Endothelial cell of umbilical vein (primary cell): ENCODE measurements at places on chromosomes 6 and 20. TPM values are rescaled to one million over a fixed set of nuclear protein-coding genes. Genes with fewer than 3 reads are reported as not detected.

The GHRH gene
- not detected in 2 replicates for polyA plus RNA-seq

DNA sequence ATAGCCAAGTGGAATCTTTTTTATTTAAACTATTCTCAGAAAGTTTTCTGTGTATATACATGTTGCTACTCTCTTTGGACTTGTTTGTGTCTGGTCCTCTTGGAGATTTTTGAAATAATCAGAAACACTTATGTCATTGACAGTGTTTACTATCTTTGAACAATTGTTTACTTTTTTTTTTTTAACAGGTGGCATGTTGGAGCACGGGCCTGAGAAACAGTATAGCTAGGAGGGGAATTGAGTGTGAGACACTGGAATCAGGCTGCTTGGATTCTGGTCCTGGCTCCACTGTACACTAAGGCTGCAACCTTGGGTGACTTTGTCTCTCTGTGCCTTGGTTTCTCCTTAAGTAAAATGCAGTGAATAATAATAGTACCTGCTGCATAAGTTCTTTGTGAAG is 279.6 kb downstream of the PRL start:
- H3K27me3 ChIP-seq: no peaks in the 10 kb centered on the region
- no peak overlapping the region for H3K27ac ChIP-seq
- no peak overlapping the region for H3K4me3 ChIP-seq
- peaks cover 2% of the 10 kb centered on the region for H3K36me3 ChIP-seq
- H3K4me1 ChIP-seq: no peaks in the 10 kb centered on the region
- no peak for DNase-seq

DNA sequence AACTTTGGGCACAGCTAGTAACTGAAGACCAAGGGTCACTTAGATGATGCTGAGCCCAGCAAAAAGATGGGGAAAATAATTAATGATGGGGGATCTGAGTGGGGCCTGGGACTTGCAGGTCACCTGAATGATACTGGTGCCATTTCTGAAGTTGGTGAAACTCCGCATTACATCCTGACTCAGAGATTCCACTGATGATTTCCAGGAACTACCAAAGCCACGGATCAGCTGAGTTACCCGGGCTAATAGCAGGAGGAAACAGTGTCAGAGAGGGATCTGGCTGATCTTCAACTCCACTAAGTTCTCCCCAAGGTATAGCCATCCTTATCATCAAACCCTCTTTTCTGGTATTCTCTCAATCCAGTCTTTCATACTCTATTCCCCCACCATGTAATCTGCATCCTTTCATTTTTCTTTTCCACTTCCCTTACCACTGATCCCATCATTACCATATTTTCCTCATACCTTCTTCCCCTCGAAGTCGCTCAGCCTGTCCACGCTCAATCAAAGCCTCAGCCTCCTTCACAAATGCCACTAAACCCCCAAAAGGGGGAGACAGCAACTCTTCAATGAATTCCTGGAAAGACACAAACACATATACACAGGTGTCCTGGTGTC is 20.2 kb downstream of the VPS52 start:
- no peaks in the 10 kb centered on the region for H3K27me3 ChIP-seq
- no peak for DNase-seq
- H3K27ac ChIP-seq: no peak overlapping the region
- peaks cover 23% of the 10 kb centered on the region for H3K4me1 ChIP-seq
- no peak overlapping the region for H3K4me3 ChIP-seq
- peaks cover 2% of the 10 kb centered on the region for H3K36me3 ChIP-seq

DNA sequence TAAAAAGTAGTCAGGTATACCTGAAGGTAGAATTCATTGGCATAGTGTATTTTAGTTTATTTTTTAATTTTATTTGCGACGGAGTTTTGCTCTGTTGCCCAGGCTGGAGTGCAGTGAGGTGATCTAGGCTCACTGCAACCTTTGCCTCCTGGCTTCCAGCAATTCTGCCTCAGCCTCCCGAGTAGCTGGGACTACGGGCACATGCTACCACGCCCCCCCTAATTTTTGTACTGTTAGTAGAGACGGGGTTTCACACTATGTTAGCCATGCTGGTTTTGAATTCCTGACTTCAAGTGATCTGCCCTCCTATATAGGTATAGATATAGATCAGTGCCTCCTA is 102.8 kb upstream of the PRSS16 start:
- H3K36me3 ChIP-seq: no peaks in the 10 kb centered on the region
- no peak overlapping the region for H3K4me3 ChIP-seq
- H3K4me1 ChIP-seq: peaks cover 9% of the 10 kb centered on the region
- DNase-seq: no peak
- no peak overlapping the region for H3K27ac ChIP-seq

- no peaks in the 10 kb centered on the region for H3K27me3 ChIP-seq
- H3K4me3 ChIP-seq: no peak overlapping the region
- no peaks in the 10 kb centered on the region for H3K4me1 ChIP-seq
- no peaks in the 10 kb centered on the region for H3K36me3 ChIP-seq
- no peak overlapping the region for H3K27ac ChIP-seq
Measured at GRCh38 chr6:23228439-23229024, 659.2 kb downstream of the HDGFL1 start.

DNA sequence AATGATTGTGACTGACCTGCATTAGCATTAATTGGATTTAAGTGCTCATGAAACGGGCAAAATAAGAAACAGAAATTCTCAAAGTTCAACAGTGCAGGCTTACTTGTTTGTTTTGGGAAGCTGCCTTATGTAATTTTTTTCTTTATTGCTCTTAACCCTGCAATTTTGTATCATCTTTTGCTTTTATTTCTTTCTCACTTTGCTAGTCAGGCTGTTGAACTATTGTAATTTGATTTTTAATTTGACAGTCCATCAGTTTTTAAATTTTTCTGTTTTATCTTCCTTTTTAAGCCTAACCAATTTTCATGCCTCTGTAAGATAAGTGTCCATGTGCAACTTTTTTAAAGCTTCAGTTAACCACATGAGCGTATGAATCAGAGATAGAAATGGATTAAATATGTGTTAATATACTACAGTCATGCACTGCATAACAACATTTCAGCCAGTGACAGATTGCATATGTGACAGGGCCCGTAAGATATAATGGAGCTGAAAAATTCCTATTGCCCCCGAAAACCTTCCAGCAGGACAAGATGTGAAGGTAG is 44.6 kb downstream of the PEX7 start:
- no peaks in the 10 kb centered on the region for H3K27me3 ChIP-seq
- no peak overlapping the region for H3K4me3 ChIP-seq
- DNase-seq: no peak
- no peaks in the 10 kb centered on the region for H3K4me1 ChIP-seq

DNA sequence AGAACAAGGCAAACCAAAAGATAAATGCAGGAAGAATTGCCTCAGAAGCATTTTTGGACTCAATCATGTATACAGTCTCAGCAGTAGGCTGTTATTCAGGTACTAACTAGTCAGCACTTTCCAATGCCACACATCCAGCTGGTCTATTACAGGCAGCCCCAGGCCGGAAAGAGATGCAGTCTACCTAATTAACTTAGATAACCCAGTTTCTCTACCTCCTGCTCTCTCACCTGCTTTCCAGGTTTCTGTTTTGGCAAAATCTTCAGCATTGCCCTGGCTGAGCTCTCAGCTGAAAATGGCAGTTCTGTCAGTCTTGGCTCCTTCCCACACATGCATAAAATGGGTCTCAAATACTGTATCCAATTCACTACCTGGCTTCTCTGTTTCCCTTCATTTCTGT is 101.3 kb upstream of the UFL1 start:
- H3K27ac ChIP-seq: no peak overlapping the region
- no peaks in the 10 kb centered on the region for H3K36me3 ChIP-seq
- no peak for DNase-seq
- H3K27me3 ChIP-seq: no peaks in the 10 kb centered on the region

DNA sequence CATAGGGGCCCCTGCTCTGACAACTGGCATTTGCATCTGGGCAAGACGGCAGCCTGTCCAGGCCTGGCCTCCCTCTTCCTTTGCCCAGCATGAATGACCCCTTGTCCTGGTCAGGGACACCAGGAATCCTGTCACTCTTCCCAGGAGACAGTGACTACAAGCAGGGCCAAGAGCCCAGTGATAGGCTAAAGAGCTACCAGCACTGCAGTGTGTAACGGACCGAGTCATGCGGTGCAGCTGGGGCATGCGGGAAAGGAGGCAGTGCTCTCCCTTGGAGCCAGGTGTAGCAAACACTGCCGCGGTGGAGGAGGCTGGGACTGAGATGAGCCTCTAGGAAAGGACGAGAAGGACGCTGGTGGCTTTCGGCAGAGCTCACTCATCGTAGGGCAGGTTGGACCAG is 38.7 kb upstream of the DSP start:
- no peak for DNase-seq
- no peaks in the 10 kb centered on the region for H3K4me1 ChIP-seq
- no peaks in the 10 kb centered on the region for H3K27me3 ChIP-seq
- H3K27ac ChIP-seq: no peak overlapping the region
- no peak overlapping the region for H3K4me3 ChIP-seq

DNA sequence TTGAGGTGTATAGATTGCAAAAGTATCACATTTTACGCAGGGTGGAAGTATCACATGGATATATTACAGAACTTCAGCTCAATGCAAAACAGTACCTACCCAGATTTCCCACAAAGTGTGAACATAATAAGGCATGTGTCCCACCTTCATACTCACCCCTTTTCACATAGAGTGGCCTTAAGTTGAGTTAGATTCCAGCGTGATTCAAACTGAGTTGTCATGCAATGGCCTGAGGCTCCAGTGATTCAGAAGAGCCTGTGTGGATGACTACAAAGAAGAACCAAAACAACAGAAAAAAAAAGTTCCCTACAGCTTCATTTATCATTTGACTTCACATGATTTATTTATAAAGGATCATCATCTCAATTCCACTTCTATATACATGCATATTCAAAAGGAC is 309.7 kb downstream of the SLC35F1 start:
- H3K27me3 ChIP-seq: no peaks in the 10 kb centered on the region
- H3K4me1 ChIP-seq: no peaks in the 10 kb centered on the region
- no peak overlapping the region for H3K27ac ChIP-seq
- no peaks in the 10 kb centered on the region for H3K36me3 ChIP-seq
- H3K4me3 ChIP-seq: no peak overlapping the region
- DNase-seq: no peak

GRCh38 chr6:166541366-166541765 is 45.1 kb downstream of the RAMACL start:
- no peaks in the 10 kb centered on the region for H3K27me3 ChIP-seq
- no peak overlapping the region for H3K4me3 ChIP-seq
- H3K27ac ChIP-seq: no peak overlapping the region
- no peak for DNase-seq
- peaks cover 3% of the 10 kb centered on the region for H3K36me3 ChIP-seq
